Mucosa of gallbladder (tissue), 1 donor: ENCODE measurements at places on chromosomes 12 and 14.

DNA sequence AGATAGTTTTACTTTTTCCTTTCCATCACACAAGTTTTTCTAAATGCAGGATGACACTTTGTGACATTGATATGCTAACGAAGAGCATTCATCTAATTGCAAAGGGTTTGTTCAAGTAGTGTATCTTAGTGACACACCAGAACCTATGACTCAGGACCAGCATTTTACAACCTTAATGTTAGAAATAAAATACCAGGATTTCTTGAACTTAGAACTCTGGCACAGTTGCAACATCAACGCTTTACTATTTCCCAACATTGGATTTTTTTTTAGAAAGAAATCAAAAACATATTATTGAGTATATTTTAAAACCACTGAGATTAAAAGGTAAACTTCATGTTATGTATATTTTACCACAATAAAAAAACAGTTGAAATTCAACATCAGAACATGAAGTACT lies 17.9 kb upstream of the PLEKHG6 start:
- DNase-seq = no peak

- no peak for DNase-seq
Observed at GRCh38 chr12:53577941-53578352, 48.2 kb downstream of the ATF7 start.

DNA sequence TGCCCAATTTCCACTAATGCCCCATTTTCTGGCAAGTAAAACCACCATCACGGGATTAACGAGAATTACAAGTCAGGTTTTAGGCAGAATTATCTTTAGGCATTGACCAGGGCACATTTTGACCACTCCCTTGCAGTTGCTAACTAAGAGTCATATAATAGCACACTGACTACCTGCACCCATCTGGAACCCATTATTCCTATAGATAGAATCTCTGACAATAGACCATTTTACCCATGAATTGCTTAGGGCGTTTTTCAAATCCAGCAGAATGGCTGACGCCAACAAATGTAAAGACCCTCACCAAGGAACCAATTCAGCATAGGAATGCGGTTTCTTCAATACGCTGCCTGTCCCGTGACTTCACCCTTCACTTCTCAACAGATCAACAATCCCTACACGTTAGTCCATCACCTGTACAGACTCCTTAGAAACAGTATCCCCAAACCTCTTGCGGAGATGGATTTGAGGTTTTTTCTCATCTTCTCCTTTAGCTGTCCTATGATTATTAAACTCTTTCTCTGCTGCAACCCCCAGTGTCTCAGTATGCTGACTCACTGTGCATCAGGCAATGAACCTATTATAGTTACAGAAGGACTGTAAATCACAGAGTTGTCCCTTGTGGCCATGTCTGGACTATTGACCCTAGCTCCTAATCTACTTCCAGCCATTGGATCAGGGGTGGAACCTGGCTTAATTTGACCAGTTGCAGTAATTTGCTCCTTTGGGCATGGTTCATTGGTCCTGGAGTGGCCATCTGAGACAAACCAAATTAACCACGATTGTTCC lies 177.3 kb upstream of the PLXNC1 start:
- no peak for DNase-seq

DNA sequence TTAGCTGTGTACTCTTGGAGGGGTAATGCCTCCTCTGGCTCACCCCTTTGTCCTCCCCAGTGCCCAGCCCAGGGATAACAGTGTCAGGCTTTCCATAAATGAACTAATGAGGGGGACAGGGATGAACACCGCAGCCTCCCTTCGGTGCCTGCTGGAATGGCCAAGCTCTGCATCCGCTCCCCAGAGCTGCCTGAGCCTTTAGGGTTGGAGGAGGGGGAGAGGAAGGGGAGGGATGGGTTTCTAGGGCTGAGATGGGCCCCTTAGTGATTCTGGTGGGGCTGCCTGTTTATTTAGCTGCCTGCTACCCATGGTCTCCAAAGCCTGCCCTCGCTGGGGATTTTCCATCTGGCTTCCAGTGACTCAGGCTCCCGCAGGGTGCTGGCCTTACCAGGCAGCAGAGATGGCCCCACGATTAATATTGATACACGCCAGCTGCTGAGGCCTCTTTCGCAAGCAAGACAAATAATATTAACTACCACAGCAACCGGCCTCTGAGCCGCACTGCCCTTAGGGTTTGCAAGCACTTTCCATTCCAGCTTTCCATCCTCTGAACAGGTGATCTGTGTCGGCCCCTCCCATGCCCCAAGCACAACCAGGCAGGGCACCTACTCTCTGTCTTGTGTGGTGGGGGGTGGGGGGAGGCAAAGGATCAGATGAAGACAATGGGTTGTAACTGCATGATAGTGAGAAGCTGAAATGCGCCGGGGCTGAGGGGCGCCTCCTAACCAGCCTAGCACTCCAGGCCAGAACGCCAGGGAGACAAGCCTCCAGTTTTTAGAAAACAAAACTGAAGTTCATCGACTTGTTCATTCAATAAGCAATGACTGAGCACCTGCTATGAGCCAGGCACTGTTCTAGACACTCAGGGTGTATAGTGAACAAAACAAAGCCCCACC lies 56.7 kb downstream of the C14orf132 start:
- peak; percentile 47 for DNase-seq

DNA sequence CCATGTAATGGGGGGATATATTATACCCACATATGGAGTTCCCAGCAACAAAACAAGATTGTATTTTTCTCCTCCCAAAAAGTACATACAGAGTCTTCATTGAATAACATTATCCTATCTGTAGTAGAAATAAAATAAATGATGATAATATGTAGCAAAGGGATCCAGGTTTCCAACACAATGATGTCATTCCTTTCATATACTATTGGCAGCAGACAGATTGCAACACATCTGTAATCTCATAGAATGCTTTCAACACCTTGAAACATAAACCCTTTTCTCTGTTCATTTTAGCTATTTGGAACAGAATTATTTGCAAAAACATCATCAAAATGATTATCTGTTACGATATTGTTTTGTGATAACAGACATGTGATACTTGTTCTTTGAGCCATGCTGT lies 317.6 kb downstream of the DPF3 start:
- DNase-seq = no peak
